ENCODE measurements at places on chromosomes 6 and 20. TPM values are rescaled to one million over a fixed set of nuclear protein-coding genes. Genes with fewer than 3 reads are reported as not detected.

The RNF182 gene
- not detected for total RNA-seq

The FRMD1 gene
- total RNA-seq, result not detected

The SAMD5 gene
- 1.8 TPM for total RNA-seq

The IRAK1BP1 gene
- 2.7 TPM for total RNA-seq

The ADRM1 gene
- total RNA-seq, result 288 TPM

The ULBP2 gene
- 14.1 TPM for total RNA-seq

The TFAP2B gene
- total RNA-seq, result 0.70 TPM

The CST2 gene
- not detected for total RNA-seq

The SLC17A3 gene
- total RNA-seq, result not detected

The FLRT3 gene
- total RNA-seq, result 38.8 TPM

The TSPYL4 gene
- total RNA-seq, result 4.1 TPM

The SMPD2 gene
- 20.7 TPM for total RNA-seq

The ZSCAN23 gene
- total RNA-seq, result 0.87 TPM

The MRAP2 gene
- total RNA-seq, result 0.08 TPM

The SCGN gene
- total RNA-seq, result not detected

The SIRPD gene
- total RNA-seq, result not detected

The PPP1R16B gene
- total RNA-seq, result not detected

The SLC17A2 gene
- total RNA-seq, result not detected

The MRS2 gene
- total RNA-seq, result 14.3 TPM

The MCCD1 gene
- total RNA-seq, result not detected

The EGFL8 gene
- 1.0 TPM for total RNA-seq

The FUT9 gene
- total RNA-seq, result not detected

The AURKA gene
- total RNA-seq, result 26.2 TPM

The CGA gene
- total RNA-seq, result not detected

The ZSWIM3 gene
- total RNA-seq, result 2.7 TPM

The TINAG gene
- total RNA-seq, result not detected

The RPP40 gene
- total RNA-seq, result 22.7 TPM

The FITM2 gene
- total RNA-seq, result 3.5 TPM

The SLC32A1 gene
- not detected for total RNA-seq

The FAM162B gene
- total RNA-seq, result 0.08 TPM

The CRISP2 gene
- not detected for total RNA-seq

The BPI gene
- total RNA-seq, result not detected

The CCM2L gene
- total RNA-seq, result not detected

The CST4 gene
- total RNA-seq, result not detected

The TBXT gene
- total RNA-seq, result not detected

The NHLRC1 gene
- 2.0 TPM for total RNA-seq

The DDO gene
- 0.23 TPM for total RNA-seq

The GATA5 gene
- total RNA-seq, result not detected

The TNF gene
- 4.5 TPM for total RNA-seq

The KCNG1 gene
- 60.2 TPM for total RNA-seq

The TAP1 gene
- 54.3 TPM for total RNA-seq

The OR2B3 gene
- total RNA-seq, result not detected

The MYMX gene
- not detected for total RNA-seq

The SYCP2L gene
- 0.23 TPM for total RNA-seq

The GJA10 gene
- not detected for total RNA-seq

The PRSS35 gene
- total RNA-seq, result not detected

The PSORS1C1 gene
- total RNA-seq, result 2.4 TPM

The HLA-DQB1 gene
- total RNA-seq, result 17.6 TPM

The PPP1R14C gene
- 38.1 TPM for total RNA-seq

The FAM83B gene
- total RNA-seq, result 44.0 TPM

The IL20RA gene
- total RNA-seq, result 2.0 TPM

The OXT gene
- total RNA-seq, result not detected

The CDH26 gene
- total RNA-seq, result 1.2 TPM

The SDHAF4 gene
- 12.9 TPM for total RNA-seq

The UST gene
- 4.3 TPM for total RNA-seq

The MEI4 gene
- total RNA-seq, result not detected

The TTLL9 gene
- not detected for total RNA-seq

The SMLR1 gene
- not detected for total RNA-seq

The XRN2 gene
- 75.3 TPM for total RNA-seq
